ENCODE measurements at places on chromosomes 11 and 22.
A peak's percentile ranks its signal among the peaks of the same experiment; 100 is the strongest.

DNA sequence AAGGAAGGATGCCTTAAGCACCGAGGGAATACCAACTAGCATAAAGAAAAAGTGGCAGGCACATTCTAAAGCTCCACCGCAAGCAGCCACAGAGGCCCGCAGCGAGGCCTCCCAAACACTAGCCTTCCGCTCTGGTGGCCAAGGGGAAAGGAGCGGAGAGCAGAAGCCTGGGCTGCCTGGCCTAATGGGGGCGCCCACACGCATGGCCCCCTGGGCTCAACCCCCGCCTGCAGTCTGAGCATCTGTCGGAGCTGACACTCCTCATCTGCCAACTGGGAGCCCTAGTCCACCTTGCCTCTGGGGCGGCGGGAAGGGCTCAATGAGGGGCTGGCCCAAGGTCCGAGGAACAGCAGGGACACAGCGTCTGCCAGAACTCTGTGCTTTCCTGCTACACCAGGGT is 50.1 kb upstream of the WNT11 start:
- no peak for DNase-seq

DNA sequence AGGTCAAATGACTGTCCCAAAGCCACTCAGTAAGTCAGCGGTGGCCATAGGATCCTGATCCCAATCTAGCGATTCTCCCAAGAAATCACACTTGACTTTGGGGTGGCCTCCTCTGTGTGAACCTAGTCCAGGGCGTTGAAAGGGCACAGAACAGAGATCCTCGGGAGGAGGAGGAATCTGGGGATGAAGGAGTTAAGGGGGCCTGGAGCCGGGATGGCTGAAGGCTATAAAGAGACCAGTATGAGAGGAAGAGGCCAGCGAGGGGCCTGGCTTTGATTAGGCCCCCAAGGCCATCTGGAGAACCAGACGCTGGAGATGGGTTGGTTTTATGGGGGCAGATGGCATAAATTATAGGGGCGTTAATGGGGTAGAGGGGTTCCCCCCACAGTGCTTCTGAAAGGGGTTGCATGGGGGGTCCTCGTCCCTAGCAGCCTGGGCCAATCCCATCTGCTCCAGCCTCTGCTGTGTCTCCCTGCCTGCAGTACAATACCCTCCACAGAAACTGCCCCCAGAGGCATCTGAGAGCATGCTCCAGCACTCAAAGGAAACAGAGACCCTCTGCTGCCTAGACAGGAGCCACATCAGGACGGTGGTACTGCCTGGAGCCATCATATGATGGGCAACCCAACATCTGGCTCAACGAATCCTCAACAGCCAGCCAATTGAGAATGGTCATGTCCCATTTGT is 35.2 kb upstream of the TRIM29 start:
- no peak for DNase-seq

- peak; percentile 72 for DNase-seq
Measured at GRCh38 chr11:36744375-36745168, 146.5 kb upstream of the RAG2 start.

GRCh38 chr11:44625759-44626523 is 60.5 kb downstream of the CD82 start:
- no peak for DNase-seq

GRCh38 chr11:93653080-93653479 is 8.4 kb upstream of the CEP295 start:
- no peak for DNase-seq

DNA sequence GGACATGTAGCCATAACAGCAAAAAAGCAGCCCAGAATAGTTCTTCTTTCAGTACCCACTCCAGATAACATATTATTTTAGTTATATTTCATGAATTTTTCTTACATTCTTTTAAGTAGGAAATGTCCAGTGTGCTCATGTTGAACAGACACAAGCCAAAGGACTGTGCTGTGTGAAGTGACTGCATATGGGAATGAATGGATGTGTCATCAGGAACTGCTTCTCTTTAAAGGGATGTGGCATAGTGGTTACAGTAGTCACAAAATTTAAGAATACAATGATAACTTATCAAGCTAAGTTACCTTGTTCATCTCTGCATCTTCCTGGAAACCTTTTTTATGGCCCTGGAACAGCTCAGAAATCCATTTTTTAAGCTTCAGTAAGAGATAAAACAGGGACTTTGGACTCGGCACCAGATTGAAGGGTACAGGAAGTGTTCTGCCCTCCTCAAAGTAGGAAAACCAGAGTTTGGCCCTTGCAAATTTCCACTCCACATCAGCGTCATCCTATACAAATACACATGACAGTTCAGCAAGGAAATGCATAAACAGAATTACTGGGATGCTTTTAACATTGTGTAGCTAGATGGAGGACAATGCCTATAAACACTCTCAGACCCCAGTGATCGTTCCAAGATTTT is 112.8 kb downstream of the TRPC6 start:
- no peak for DNase-seq

DNA sequence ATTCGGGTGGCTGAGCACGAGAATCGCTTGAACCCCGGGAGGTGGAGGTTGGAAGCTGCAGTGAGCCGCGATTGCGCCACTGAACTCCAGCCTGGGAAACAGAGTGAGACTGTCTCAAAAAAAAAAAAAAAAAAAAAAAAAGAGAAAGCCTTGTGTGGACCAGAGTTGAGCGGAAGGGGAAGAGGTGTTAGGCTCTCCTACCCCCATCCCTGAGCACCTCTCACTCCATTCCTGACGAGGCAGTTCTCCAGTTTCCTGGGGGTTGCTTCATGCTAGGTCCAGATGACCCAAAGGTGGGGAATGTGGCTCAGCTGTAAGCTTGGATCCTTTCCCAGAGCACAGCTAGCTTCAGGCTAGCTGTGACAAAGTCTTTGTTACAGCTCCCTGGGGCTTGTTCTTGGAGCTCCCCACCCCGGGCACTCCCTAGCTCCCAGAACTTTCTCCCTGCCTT is 8.8 kb upstream of the DNAL4 start:
- DNase-seq: no peak

All from NCI-H2081 (cell line).